Activated CD4-positive, alpha-beta T cell treated with anti-CD3 and anti-CD28 coated beads, Interleukin-2, amount 10 ng/mL, durations not matched to agents 7 days and 5 days (primary cell): ENCODE measurements at places on chromosomes 2 and 18.

GRCh38 chr2:150491943-150492342 lies 4.5 kb upstream of the RND3 start:
- DNase-seq: no peak

DNA sequence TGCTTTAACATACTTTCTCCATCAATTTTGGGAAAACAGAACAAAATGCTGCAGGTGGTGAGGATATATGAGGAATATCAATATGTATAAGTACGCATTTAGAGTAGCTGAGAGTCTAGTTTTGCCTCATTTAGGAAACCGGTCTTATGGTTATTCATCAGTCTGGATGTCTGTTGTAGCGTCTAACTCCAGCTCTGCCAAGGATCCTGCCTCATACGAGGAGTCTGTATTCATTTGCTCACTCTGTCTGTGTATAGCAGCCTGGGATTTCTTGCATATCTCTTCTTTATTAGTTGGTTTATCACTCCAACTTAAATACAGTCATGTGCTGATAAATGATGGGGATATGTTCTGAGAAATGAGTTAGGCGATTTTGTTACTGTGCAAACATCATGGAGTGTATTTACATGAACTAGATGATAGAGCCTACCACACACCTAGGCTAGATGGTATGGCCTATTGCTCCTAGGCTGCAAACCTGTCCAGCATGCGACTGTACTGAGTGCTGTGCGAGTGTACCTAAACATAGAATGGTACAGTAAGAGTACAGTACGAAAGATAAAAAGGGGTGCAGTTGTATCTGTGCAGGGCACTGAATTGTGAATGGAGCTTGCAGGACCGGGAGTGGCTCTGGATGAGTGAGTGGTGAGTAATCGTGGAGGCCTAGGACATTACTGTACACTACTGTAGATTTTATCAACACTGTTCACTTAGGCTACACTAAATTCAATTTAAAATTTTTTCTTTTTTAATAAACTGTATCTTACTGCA lies 148.1 kb downstream of the ZNF407 start:
- DNase-seq: no peak

DNA sequence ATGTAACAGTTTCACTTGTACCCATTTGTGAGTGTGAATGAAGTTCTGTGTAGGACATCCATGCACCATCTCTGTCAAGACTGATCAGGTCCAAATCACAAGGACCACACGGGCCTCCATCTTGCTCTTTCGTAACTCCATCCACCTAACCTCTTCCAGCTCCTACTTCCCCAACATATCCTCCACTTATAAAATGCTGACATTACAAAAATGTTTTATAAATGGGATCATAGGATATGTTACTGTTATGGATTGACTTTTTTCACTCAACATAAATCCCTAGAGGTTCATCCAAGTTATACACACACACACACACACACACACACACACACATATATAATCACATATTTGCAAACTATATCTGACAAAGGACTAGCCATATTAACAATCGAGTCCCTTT lies 476.8 kb downstream of the ZNF516 start:
- no peak for DNase-seq

- DNase-seq: no peak
These were observed 340.6 kb downstream of the PAX3 start for GRCh38 chr2:221958224-221958623.

- no peak for DNase-seq
These were observed 443.7 kb upstream of the CELF4 start for GRCh38 chr18:38009320-38009719.

DNA sequence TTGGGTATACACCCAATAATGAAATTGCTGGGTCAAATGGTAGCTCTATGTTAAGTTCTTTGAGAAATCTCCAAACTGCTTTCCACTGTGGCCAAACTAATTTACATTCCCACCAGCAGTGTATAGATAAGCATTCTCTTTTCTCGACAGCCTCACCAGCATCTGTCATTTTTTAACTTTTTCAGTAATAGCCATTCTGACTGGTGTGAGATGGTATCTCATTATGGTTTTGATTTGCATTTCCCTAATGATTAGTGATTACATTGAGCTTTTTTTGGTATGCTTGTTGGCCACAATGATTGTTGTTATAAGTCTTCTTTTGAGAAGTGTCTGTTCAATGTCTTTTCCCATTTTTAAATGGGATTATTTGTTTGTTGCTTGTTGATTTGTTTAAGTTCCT lies 50.4 kb upstream of the EPAS1 start:
- no peak for DNase-seq

DNA sequence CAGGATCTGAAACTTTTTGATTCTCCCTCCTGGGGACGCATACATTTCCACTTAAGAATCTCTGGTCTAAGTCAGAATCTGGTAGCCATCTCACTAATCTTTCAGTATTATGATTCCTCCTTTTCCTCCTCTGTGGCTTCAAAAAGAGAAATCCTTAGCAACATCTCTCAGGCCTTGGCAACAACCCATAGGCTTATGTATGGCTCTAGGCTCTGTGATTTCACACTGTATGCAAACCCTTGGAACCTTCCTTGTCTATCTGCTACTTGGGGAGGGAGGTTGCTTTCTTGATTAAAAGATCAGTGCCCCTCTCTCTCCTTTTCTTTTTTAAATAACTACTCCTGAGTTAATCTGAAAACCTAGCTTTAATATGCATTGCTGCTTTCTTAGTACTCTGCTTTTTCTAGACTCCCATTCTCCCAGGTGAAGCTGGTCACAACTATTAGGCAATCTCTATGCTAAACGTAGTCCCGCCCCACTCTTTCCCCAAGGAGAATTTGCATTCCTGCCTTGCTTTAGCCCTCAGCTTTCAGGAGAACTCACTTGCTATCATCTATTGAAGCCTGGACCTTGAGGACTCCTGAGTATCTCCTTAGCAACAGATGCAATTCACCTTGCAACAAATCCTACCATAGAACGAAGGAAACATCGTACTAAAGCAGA lies 72.2 kb upstream of the L3MBTL4 start:
- no peak for DNase-seq

DNA sequence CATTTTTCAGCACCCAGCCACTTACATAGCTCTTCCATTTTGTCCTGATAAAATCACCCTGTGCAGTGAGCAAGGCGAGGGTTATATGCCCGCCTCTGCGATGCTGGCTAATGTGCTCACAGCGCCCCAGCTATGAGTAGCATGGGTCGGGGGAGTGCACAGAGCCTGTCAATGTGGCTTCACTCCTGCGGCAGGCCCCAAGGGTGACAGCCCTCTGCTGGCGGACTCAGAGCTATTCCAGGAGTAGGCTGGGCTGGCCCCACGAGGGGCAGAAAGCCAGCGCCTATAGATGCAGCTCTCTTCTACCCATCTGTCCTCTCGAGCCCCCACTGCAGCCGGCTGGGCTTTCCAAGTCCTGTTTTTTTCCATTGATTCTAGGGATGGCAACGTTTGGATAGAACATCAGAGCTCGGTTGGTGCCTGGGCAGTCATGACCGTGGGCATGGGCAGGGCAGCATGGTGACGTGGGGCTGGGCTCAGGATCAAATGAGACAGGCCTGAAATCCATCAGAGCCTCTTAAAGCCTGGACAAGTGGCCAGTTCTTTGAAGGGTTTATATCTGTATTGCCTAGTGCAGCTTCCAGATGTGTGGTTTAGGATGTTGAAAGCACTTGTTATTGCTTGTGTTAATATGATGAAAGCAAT lies 134.7 kb downstream of the MCFD2 start:
- no peak for DNase-seq

- no peak for DNase-seq
These were observed 21.1 kb downstream of the RHOB start for GRCh38 chr2:20467789-20468548.

DNA sequence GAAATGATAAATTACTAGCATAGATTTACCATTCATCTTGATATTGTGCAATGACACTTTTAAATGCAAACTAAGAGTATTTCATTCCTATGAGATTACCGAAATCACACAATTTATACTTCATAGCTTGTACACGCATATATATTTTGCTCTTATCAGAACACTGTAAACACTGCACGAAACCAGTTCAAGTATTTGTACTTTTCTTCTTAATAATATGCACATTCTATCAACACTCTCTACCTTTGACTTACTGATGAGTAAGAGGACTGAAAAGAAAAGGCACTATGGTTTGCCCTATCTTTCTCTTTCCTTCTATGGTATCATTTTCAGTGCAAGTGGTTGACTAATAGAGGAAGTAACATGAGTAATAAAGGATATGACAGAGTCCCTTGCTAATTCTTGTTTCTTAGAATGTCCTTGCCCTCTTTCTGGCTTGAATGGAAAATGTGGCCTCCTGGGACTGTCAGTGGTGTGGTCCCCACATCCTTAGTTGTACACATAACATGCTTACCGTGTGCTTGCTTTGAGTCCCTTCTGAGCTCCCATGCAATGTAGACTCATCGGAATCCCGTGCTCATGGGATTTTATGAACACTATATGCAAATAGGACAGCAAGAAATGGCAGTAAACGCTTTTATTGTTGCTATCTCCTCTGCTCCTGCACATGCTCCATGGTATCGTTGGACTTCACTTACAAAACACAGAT lies 363.5 kb upstream of the TNP1 start:
- peak; percentile 42 for DNase-seq

DNA sequence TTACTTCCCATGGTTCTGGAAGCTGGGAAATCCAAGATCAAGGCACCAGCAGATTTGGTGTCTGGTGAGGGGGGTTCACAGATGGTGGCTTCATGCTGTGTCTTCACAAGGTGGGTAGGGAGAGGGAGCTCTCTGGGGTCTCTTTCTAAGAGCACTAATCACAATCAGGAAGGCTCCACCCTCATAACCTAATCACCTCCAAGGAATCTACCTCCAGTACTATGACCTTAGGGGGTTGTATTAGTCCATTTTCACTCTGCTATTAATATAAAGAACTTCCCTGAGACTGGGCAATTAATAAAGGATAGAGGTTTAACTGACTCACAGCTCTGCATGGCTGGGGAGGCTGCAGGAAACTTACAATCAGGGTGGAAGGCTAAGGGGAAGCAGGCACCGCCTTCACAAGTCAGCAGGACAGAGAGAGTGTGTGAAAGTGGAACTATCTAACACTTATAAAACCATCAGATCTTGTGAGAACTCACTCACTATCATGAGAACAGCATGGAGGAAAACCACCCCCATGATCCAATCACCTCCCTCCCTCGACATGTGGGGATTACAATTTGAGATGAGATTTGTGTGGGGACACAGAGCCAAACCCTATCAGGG lies 17.6 kb downstream of the TBC1D8 start:
- DNase-seq: no peak

DNA sequence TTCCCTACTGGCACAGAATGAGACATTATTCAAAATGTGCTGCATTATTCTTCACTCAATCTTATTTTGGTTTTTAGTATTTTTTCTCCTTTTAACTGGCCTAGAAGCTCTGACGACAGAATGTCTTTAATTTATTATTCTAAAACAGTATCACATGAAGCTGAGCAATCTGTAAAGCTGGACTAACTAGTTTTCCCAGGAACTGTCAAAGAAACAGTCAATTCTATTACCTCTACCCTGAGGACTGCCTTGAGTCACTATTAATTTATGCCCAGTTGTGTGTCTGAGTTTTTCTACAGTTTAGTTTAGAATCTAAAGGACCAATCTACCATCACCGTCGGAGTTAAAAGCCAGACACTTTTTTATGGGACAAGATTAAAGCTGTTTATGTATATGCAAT lies 31.6 kb downstream of the MBD2 start:
- no peak for DNase-seq

DNA sequence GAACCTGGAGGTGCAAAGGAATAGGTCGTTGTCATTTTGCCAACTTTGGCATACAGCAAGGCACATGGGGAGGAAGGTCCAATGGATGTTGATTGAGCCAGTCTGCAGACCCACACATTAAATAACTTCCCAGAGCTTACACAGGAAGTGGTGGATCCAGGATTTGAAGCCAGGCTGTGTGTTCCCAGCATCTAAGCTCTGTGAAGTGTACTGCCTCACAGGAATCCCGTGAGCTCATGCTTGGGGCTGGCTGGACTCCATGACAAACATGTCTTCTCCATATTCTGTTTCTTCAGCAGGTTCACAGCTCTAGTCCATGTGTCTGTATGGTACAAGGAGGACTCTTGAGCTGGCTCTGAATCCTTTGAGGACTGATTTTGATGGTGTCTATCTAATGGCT lies 63.9 kb downstream of the KLHL29 start:
- DNase-seq: no peak

DNA sequence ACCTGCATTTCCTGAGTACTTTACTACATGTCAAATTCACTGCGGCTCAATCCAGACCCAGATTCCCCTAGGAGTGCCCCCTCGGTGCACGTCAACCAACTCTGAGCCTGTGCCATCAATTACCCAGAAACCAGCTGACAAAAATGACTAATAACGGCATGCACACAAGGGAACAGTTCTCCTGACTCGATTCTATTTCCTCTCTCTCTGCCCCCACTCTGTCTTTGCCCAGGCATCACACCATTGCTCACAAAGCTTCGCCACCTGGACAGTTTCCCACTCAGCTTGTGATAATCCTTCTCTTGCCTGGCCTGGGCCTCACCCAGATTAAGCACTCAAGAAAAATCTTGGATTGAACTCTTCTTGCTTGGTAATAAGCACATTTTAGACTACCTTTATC lies 115.3 kb upstream of the NDUFV2 start:
- DNase-seq: no peak

DNA sequence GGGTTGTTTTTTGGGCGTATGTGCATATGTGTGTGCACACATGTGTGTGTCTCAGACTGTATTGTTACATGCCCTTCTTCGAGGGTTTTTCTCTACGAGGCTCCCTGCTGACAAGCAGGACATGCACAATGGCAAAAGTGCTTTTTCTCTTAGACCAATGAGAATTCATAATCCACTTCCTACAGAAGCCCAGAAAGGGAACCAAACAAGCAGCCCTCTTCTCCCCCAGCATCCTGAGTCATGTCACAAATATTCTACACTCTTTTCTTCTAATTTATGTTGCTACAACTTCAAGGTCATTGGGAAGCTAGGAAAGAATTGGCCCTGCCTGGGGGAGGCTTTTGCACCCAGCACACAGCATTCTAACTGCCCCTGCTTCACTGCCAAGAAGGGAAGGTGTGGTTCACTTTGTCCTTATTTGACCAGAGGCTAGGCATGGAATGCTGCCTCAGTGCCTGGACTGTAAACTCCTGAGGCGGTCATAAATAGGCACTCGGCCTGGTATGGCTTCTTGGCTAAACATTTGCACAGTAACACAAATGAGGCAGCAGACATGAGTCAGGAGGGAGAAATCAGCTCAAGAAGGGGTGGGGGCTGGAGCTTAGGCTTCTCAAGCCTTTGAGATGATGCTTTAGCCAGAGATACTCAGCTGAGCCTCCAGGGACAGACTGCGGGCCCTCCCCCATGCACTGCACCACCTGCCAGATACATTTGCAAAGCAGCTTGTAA lies 92.7 kb upstream of the KLF7 start:
- no peak for DNase-seq

- DNase-seq: no peak
These were observed 103.6 kb upstream of the SALL3 start for GRCh38 chr18:78875778-78876650.

DNA sequence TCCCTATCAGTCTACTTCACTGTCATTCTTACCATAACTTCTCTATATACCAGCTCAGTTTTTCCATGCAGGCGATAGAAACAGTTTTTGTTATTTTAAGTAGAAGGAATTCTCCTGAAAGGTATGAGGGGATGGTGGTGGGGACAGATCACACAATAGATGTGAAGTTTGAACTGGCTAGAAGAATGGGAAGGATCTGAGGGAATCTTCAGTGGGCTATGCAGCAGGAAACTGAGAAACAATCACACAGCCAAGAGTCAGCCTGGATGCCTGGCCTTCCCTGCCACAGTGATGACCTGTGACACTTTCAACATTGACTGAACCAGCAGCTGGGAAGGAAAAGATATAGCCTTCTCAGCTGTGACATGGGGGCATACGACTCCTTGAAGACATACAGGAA lies 329.1 kb upstream of the GULP1 start:
- DNase-seq: no peak
